ENCODE measurements at places on chromosomes 3 and 15.

DNA sequence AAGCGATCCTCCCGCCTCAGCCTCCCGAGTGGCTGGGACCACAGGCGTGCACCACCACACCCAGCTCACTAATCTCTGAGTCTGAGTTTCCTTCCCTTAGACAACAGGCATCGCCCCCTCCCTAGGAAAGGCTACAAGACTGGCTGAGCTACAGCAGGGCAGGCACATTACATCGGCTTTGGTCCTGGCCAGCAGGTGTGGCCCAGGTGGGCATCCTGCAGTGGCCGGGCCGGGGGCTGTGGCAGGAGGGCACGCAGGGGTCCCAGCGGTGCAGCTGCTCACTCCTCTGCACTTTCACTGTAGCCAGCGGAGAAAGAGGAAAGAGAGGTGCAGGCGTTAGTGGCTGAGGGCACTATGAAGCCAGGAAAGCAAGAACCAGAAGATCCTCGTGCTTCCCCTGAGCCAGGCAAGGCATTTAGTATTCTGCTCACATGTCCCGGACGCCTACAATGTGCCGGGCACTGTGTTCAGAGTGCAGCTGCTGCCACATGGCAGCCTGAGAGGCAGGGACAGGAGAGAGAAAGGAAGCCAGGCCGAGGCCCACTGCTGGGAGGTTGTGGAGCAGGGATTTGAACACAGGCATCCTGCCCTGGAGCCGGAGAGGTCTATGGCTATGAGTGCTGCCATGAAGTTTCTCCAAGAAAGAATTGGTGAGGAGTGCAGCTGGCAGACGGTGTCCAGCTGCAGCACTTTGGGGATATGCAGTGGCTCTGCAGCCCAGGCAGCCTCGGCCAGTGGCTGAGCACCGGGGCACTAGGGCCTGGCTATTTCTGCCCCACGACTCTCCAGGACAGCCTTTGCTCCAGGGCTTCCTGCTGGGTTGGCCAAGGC lies 22.3 kb downstream of the GRIP2 start:
- no peak for DNase-seq

DNA sequence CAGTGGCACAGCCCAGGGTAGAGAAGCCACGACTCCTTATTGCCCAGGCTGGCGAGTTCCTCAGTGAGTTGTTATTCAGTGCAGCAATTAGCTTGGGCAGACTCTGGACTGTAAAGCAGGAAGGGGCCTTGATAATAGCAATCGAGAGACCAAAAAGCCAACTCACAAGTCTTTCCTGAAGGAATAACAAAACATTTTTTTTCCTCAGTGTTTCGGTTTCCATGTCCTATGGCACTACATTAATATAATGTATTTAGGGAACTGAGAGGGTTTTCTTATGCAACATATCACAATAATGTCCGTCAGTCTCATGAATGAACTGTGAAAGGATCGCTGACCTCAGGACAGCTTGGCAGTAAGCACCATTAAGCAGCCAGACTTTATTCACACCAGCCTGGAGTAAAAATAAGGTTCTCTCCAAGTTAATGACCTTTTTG lies 248.9 kb upstream of the TBL1XR1 start:
- DNase-seq = no peak

- no peak for DNase-seq
Observed at GRCh38 chr15:68447976-68448755, 16.2 kb upstream of the ITGA11 start.

DNA sequence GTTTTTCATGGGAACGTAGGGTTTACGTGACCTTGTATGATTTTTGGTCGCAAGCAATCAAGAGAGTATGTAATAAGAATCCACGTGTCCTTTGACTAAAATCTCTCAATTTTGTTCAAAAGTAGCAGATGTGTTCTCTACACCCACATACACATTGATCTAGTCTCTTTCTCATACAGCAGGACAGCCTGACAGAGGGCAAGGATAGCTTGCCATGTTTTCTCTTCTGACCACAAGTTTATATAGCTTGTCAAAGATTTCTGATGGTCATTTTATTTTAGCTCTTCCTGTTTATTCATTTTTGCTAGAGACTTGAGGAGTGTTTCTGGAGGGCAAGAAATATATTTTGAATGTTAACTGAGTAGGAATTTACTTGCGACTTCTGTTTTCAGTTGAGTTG lies 570.2 kb upstream of the ALCAM start:
- no peak for DNase-seq

DNA sequence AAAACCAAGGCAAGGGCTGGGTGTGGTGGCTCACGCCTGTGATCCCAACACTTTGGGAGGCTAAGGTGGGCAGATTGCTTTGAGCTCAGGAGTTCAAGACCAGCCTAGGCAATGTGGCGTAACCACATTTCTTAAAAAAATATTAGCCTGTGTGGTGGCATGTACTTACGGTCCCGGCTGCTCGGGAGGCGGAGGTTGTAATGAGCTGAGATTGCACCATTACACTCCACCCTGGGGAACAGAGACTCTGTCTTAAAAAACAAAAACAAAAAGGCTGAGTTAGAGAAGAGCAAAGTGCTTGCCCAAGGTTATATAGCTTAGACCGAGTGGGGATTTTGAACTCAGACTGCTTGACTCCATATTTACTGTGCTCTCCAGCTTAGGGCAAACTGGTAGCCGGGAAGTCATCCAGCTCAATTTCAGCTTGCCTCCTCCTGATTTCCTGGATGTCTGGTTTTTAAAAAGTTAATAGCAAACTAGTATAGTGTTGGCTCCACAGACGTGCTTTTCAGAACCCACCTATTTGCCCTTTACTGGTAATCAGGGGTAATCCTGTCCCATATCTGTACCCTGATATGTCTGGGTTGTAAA lies 138.9 kb downstream of the CACNA1D start:
- no peak for DNase-seq

Measured in stimulated activated CD4-positive, alpha-beta T cell treated with anti-CD3 and anti-CD28 coated beads, Interleukin-1b, Interleukin-23, amount 100 ng/mL, for 1 hour (primary cell).